ENCODE measurements at places on chromosomes 1 and 21.

- DNase-seq = no peak
Measured at GRCh38 chr1:47367651-47368050, 34.1 kb downstream of the CMPK1 start.

- no peak for DNase-seq
Measured at GRCh38 chr1:29179641-29180184, 2.0 kb downstream of the SRSF4 start.

DNA sequence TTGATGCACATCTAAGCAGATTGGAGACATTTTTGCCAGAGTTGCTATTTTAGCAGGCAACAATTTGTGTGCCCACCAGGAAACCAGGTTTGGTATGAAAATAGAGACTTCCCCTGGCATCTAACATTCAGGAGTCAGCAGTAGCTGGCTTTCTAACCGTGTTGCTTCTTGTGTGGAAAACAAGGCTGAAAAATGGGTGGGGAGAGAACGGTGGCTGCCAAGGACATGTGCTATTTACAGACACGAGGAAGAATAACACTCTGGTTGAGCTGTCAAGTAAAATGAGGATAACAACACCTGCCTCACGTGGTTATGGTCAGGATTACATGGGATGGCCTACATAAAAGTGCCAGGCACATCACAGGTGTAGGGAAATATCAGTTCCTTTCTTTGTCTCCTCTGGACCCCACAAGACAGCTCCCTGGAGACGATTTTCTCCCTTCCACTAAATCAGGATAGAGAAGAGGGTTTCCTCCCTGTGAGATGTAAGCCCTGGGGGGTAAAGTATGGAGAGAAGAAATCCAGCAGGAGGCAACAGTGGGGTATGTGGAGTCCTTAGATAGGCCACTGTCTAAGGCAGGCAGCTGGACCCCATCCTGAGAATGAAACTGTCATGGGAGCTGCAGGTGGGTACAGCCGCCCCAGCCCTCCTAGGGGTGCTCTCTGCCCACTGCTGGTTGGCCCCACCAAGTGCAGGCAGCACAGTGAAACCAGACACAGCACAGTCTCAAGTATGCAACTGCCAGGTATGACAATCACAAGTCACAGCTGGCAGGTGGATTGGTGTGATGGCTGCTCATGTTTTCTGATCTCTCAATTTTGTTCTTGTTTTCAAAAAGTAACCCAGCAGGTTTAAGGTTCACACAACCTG, 80.3 kb downstream of the TENT5C start:
- DNase-seq = no peak

DNA sequence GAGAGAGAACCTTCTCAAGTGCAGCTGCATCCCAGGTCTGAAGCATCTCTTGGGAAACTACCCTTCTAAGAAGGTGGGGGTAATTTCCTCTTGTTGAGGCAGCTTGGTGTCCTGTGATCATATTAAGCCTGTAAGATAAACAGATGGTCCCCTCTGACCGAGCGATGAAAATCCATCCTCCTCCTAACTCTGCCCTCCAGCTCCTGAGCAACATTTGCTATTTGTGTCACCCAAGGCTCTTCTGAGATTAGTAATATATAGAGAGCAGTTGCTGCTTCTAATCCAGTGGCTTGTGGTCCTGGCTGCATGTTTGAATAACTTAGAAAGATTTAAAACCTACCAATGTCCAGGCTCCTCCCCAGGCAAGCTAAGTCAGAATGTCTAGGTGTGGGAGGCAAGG, 123.7 kb downstream of the DISC1 start:
- no peak for DNase-seq

DNA sequence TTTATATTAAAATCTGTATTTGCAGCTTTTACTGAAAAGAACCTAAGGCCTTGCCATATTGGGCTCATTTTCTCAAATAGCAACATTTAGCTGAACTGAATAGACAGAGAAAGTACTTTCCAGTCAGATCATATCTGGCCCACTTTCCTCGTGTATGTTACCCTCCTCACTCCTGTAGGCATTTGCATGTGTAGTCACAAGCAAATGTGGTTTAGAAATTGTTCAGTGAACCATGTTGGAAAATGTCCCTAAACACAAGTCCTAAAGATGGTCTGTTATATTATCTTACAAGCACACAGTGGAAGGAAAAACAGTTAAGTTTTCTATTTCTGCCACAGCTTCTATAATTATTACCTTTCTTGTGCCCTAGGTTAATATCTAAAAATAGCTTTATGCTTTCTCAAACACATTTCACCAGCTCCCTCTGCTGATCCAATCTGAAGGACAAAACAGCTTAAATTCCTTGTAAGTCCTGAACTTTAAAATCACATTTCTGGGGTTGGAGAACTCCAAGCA, 606 bp upstream of the FMO4 start:
- DNase-seq = no peak

- DNase-seq = no peak
Measured at GRCh38 chr1:159469921-159470533, 30.5 kb downstream of the OR10J1 start.
